G401 (cell line): ENCODE measurements at places on chromosomes 4 and X.

DNA sequence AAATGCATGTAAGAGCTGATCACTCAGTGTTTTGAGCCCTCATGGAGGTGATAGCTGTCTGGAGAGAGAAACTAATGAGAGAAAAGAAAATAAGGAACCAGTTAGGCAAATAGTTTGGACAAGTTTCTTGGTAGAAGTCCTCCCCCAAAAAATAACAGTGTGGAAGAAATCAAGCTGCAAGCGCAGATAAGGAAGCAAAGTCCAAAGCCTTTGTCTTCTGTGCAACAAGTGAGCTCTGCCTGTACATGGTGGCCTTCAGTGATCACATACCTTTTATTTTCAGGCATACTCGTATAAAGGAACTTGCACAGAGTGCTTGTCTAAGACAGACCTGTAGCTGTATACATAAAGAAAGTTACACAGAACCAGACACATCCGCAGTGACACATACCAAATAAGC lies 2.5 kb upstream of the UGT2A3 start:
- DNase-seq, result no peak

GRCh38 chr4:84931961-84932360 lies 34.5 kb downstream of the WDFY3 start:
- no peak for DNase-seq

DNA sequence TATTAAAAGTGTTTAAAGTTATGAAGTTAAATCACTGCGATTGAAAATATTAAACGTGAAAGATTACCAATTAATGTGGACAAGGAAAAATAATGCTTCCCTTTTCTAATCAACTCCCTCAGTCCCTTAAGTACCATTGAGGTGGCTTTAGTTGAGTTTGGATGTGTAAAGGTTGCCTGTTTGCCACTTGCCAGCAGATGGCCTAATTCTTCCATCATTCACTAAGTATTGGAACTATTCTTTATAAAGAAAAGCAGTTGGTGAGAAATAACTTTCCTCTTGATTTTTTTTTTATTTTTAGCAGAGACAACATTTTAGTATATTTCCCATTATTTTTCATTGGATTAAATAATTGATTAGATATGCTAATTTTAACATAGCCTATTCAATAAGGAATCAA lies 295.9 kb upstream of the TACR3 start:
- DNase-seq, result peak; percentile 29

GRCh38 chr4:23654791-23655190 lies 235.1 kb downstream of the PPARGC1A start:
- DNase-seq, result no peak

GRCh38 chr4:57103051-57103450 lies 7.1 kb downstream of the IGFBP7 start:
- no peak for DNase-seq

GRCh38 chr4:185623444-185624258 lies 88.3 kb upstream of the PDLIM3 start:
- DNase-seq, result no peak

DNA sequence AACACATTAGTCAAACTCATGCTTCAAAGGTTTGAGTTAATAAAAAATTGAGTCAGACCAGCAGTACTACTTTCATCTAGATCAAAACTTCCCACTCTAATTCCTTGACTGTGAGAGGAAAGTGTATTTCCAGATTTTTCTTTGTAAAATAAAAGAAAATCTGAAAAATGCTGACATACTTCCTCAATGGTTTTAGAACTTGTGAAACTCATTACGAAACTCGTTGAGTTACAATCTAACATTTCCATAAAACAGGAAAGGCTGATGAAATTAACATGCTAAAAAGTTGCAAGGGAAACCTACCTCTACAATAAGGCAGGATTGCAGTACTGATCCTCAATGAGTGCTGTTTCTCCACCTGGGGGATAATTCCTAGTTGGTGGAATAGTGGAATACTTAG lies 217.8 kb upstream of the HCCS start:
- no peak for DNase-seq

DNA sequence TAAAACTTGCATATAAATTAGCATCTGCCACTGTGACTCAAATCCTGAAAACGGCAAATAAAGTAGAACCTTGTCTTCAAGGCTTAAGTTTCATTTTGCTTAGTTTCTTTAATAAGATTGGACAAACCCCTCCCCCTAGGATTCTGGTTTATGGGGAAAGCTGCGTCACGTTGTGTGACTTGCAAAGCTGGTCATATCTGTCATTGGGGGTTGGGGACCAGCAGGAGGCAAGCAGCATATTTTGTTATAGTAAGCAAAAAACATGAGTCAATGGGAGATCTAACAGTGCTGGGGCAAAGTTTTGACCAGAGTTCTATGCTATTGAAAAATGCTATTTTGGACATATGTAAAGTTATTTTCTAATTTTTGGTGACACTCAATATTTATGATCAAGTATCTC lies 407.3 kb downstream of the PCDH18 start:
- DNase-seq, result no peak

DNA sequence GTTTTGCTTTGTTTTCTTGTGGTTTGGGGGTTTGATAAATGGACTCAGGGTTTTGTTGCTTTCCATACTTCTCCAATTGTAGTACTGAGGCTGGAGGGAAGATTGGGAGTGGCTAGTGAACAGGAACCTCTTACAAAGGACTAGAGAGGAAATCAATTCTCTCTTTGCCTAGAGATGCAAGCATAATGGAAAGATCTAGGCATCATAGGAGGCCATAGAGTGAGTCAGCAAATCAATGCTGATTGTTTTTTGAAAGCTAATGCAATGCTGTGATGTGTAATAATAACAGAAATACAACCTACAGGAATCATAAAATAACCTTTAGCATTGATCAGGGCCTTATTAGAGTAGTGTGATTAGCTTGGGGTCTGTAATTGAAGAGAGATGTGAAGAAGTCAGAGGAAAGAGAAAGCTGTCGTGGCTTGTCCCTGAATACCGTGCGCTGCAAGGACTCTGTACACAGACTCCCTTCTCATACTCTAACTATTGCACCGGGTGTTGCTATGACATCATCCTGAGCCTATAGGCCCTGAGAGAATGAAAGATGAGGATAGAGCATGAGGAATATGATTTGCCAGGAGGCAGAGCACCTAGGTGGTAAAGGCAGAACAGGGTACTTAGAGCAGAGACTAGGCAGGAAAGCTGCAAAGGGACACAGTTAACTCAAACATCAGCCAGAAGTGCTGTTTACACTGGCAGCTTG lies 29.3 kb upstream of the GPR101 start:
- no peak for DNase-seq

- DNase-seq, result peak; percentile 12
These were observed 53.9 kb upstream of the C4orf50 start for GRCh38 chr4:6071959-6072720.

DNA sequence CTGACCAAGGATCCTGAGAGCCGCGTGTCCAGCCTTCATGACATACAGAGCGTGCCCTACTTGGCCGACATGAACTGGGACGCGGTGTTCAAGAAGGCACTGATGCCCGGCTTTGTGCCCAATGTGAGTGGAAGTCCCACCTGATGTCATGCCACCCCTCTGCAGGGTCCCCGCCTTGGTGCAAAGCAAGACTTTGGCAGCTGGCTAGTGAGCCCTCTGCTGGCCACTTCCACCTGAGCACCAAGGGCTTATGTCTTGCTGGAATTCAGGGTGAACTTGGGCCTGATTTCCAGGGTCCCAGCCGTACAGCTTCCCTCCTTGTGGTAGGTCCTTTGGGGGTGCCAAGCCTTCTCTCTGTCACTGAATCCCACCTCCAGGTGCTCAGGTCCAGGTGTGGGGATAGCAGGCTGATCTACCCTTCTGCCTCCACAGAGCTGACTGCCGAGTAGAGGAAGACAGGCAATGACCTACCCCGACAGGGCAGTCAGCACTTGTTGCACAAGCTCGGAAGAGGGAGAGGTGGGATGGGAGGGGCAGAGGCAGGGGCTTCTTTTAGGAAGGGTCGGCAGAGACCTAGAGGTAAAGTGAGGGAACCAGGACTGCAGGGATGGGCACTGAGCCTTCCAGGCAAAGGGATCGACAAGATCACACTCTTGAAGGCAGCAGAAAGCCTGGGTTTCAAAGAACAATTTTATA lies 248.1 kb downstream of the EVC2 start:
- DNase-seq, result no peak
